ENCODE measurements at places on chromosomes 1 and 21. TPM values are rescaled to one million over a fixed set of nuclear protein-coding genes. Genes with fewer than 3 reads are reported as not detected.
A peak's percentile ranks its signal among the peaks of the same experiment; 100 is the strongest.

DNA sequence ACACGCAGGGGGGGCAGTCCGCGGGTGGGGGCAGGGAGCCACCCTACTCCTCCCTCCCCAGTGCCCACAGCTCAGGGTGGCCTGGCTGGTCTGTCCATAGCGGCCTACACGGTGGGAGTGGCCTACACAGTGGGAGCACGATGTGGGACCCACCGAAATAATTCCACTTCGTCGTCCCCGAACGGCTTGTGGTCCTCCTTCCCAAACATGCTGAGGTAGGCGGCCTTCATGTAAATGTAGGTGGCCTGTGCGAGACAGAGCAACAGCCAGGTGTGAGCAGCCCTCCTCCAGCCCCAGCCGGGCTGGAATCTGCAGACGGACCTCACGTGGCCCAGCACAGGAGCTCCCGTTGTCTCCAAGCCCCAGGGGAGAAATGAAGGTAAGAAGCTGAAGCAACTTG, 34.4 kb downstream of the TTC39A start:
- DNase-seq: no peak

GRCh38 chr21:34031835-34032370, 41.5 kb upstream of the MRPS6 start:
- DNase-seq: no peak

DNA sequence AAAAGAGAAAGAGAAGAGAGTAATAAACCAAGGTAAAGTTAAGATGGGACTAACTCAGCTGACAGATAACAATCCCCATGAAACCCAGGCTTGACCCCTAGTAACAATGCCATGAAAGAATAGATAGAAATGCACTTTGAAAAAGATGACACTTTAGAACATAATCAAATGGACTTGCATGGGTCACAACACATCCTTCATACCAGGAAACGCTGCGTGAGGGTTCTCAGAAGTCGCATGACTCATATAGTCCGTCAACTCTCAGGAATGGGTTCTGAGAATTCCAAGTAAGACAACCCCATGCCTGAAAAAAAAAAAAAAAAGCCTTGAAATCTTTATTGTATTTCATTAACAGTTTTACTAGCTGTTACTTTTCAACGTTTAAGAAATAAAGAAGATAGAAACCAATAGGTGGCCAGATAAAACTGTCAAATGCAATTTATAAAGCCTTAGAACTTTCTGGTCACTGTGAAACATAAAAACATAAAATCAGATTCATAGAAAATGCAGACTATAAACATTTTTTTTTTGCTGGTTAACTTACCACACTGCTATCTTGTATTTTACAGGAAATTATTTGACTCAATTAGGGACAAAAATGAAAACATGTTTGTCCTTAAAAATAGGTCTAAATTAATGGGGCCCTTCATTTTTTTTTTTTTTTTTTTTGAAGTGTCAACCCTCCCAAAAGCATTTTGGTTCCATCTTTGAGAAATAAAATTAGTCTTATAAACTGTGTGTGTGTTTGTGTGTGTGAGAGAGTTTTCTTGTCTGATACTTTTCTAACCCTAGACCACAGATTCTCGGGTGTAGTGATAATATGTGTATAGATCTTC, 202.1 kb downstream of the NCAM2 start:
- DNase-seq: no peak

FNDC10 gene
- total RNA-seq: 4.8 TPM

DNA sequence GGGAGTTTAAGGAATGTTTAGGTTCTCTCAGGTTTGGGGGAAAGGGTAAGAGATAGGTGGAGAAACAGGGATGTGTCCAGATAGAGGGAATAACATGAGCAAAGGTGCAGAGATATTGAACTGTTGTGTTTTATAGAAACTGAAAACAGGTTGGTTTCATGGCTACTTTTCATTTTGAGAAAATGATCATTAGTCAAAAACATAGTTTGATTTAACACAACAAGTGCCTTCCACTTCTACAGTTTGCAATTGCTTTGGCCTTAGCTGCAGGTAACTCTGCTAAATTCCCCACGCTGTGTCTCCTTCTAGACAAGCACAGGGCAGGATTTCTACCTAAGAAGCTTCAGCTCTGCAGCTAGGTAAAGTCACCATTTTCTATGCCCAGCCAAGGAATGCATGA, 124.9 kb downstream of the RGS2 start:
- no peak for DNase-seq

GRCh38 chr1:198913667-198914066, 274.8 kb downstream of the PTPRC start:
- no peak for DNase-seq

DNA sequence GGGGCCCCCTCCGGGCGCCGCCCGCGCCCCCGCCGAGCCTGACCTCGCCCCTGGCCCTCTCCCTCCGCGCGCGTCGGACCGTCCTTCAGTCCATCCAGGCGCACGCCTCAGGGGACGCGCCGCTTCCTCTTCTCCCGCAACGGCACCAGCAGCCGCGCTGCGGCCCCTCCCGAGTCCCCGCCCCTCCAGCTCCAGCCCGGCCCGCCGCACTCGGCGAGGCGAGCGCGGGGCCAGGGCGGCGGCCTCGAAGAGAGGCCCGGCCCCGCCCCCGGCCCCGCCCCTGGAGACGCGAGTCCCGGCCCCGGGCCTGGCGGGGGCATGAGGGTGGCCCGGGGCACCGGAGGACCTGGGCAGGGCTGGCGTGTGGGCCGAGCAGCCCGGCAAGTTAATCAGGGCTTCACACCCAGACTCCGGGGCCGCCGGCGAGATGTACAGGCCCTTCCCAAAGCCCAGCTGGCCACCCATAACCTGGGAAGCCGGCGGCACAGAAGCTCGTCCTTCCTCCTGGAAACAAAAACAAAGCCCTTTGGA, at the start of gene IGSF3:
Gene IGSF3, minus strand, starts transcription at position 159 of the 531 bp plus-strand sequence. CDS start 1,407 bp downstream, outside the sequence.
- peak; percentile 85 for DNase-seq

CAPN9 gene
- 0.20 TPM for total RNA-seq

DNA sequence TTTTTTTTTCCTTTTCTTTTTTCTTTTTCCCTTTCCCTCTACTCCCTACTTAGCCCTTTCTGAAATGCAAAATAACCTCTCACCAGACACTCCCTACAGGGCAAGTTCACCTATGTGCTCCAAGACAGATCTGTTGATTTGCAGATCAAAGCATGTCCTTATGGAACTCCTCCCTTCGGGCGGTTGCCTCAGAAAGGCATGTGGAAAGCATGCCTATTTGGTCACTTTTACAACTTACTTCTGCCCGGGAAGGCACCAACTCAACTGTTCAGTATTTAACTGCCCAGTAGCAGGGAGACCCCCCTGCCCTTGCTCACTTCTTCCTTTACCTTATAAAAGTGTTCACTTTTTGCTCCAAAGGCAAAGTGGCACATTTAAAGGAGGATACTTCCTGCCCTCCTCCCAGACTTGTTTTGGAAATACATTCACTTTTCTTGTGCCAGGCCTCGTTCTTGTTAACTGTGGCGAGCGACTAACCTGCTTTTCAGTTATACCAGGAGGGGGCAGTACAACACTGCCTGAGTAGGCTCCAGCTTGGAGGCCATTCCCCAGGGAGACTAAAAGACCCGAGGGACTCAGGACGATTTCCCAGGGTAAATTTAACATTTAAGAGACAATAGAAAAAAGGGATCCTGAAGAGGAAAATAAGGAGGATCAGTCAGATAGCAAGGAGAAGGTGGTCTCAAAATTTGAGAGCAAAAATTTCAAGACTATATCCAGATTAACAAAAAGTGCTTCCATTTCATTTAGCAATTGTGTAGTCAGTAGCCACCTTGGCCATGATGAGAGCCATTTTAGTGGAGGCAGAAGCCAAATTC, 12.3 kb upstream of the SLAMF7 start:
- peak; percentile 33 for DNase-seq

DNA sequence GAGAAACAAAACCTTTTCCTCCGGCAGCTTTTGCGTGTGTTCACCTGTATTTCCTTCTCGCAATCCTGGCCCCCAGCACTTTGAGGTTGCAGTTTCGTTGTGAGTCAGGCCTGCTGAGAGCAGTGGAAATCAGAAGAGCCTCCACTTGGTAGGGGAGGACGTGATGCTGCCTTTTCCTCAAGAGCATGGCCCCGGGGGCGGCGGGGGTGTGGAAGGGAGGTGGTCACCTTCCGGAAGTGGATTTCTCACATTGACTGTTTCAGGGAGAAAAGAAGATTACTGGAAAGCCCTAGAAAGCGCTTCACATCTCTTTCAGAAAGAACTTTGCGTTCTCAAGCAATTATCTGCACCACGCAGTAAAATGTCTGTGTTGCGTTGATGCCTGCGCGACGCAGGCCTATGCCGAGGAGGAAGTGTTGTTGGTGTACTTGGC, 12.2 kb upstream of the IL10 start:
- DNase-seq: no peak

GRCh38 chr1:19764848-19765247, 34.9 kb downstream of the TMCO4 start:
- DNase-seq: no peak

DNA sequence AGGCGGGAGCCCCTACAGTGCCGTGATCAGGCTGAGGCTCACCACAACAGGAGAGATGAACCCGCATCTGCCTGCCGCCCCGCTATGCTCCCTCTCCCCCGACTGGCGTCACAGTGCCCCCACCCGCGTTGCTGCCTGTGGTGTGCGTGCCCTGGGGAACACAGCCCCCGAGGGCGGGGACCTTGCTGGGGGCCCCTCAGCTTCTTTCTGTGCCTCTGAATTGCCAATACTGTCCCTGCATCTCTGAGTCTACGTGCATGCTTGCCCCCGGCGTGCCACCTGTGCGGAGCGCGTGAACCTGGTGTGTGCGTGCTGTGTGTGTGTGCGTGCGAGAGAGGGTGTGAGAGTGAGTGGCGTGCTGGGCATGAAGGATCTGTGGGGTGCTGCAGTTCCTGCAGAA, 10.3 kb downstream of the PARS2 start:
- no peak for DNase-seq

- no peak for DNase-seq
These were observed 58.3 kb downstream of the ERG start for GRCh38 chr21:38439957-38440356.

- DNase-seq: no peak
These were observed 4.8 kb upstream of the TMCO1 start for GRCh38 chr1:165773324-165773965.

ACTA1 gene
- 1.7 TPM for total RNA-seq
